Suprapubic skin (tissue), 4 donors: ENCODE measurements at places on chromosomes 5 and 9.
A peak's percentile ranks its signal among the peaks of the same experiment; 100 is the strongest.

DNA sequence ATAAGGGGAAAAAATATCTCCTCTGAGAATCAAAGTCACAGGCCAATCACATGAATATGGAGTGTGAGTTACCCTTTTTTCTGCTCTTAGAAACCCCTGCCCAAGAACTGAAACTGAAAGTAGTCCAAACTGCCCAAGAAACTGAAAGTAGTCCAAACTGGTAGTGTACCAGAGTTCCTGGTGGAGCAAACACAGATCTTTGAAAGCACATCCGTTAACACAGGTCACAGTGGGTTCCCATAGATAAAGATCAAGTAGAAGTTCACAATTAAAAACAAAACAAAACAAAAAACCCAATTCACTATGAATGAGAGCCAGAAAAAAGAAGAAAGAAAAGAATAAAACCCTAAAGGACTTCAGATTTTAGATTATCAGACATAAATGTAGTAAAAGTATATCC lies 332.4 kb upstream of the EFNA5 start:
- no peak for DNase-seq

DNA sequence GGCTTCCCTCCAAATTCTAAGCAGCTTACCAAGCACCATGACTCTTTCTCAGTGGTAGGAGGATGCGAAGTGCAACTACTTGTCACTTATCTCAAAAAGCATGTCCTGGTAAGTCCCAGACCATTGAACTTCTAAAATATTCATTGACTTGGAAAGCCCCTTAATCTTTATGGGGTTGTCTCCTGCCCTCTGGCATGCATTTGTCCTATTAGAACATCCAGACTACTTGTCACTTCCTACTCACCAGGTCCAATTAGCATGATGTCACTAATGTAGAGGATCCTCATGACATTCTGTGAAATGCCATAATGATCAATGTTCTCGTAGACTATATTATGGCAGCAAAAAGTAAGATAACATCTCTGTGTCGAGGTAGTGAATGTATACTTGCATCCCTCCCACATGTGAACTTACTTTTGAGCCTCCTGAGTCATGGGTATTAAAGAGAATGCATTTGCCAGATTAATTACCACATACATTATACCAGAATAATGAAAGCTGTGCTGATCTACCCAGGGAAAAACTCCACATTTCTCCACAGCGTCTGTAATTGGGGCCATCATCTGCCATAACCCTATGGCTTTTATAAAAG lies 63.5 kb upstream of the RAD23B start:
- no peak for DNase-seq

DNA sequence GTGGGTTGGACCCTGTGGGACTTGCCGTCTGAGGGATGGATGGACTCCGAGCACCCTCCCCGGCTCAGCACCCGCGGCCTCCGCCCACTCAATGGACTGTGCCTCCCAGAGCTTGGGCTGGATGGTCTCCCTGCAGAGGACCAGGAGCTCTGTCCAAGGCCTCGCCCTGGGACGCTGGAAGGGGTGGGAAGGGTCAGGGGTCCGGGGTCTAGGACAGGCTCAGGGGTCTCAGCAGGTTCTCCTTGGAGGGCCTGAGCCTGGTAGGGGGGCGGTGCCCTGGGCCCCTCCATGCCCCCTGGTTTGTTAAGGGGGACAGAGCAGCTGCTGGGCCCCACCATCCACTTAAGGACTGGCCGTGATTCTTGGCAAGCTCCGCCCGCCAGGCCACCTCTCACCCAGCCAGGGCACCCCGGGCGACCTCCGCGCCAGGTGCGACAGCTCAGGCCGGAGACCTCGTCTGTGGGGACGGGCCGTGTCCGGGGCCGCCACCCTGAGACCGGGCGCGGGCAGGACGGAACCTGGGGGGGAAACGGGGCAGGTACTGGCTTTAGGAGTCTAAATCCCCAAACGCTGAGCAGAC lies 29.2 kb downstream of the EXOC3 start:
- DNase-seq, result peak; percentile 78

DNA sequence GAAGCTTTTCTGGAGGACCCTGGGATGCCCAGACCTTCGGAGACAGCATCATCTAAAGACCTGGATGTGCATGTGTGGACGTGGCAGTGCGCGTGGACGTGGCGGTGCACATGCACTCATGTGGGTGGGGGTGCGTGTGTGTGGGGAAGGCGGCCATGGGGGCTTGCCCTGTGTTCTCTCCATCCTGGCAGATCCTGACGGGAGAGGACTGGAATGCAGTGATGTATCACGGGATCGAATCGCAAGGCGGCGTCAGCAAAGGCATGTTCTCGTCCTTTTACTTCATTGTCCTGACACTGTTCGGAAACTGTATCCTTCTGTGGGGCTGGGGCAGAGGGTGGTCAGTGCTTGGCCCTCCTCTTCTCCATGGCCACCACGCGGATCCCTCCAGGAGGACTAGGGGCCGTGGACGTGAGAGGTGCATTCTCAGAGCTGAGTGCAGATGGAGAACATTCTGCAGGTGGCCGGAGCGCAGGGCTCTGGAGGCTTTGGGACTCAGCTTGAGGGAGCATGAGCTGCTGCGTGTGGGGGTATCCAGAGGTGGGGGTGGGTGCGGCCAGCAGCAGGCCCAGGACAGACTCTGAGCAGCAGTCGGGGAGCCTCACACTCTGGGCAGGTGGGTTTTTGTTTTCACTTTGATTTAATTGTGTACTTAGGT lies 129.1 kb downstream of the CACNA1B start:
- no peak for DNase-seq

- DNase-seq, result peak; percentile 81
Measured at GRCh38 chr9:107487521-107488374, 1.8 kb downstream of the KLF4 start.

- DNase-seq, result no peak
Measured at GRCh38 chr9:120856700-120857099, 14.0 kb upstream of the PSMD5 start.

DNA sequence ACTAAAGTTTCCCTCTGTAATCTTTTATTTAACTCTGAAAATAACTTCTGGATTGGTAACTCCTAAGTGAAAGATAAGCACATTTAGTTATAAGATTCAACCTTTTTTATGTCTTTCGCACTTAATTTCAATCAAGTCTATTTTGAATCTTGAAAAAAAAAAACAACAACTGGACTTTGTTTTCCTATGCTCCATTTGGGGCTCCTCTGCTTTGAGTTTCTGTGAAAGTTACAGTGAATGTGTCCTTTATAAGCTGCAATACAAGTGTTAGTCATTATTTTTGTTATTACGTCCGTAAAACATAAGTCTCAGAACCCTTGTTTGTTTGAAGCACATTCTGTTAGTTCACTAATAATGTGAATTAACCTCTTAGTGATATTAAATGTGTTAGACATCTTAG lies 276.8 kb downstream of the ADAMTS6 start:
- DNase-seq, result no peak

DNA sequence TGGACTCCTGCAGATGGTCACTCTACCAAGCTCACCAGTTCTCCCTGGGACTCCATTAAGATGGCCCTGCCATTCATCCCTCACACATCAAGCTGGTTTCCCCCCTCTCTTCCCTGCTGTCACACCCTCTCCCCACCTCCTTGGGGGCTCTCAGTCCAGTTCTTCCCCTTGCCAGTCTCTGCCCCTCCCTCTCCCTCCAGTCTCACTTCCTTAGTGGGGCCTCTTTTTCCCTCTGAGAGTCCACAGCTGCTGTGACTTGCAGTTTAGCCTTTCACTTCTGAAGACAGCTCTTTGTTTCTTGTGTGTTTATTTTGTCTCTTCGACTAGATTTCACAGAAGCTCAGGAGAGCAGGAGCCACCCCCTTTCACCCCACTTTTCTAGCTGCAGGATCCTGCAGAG lies 10.5 kb downstream of the DOCK2 start:
- DNase-seq, result no peak

DNA sequence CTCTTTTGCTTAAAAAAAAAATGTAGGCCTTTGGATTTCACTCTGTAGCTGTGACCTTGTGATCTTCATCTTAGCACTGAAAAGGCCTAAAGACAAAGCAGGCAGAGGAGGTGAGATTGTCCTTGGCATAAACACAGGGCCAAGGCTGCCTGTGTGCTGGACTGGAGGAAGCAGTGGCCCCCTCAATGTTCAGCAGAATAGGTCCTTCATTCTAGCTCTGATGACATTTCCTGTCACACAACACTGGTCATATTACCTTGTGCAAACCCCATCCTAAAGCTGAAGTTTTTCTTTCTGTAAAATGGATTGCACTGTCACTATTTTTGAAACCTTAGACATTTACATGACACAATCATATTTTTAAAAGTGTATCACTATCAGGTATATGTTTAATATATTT lies 147.4 kb downstream of the INSYN2B start:
- DNase-seq, result no peak

- no peak for DNase-seq
Measured at GRCh38 chr5:73531356-73531755, 33.1 kb downstream of the BTF3 start.

DNA sequence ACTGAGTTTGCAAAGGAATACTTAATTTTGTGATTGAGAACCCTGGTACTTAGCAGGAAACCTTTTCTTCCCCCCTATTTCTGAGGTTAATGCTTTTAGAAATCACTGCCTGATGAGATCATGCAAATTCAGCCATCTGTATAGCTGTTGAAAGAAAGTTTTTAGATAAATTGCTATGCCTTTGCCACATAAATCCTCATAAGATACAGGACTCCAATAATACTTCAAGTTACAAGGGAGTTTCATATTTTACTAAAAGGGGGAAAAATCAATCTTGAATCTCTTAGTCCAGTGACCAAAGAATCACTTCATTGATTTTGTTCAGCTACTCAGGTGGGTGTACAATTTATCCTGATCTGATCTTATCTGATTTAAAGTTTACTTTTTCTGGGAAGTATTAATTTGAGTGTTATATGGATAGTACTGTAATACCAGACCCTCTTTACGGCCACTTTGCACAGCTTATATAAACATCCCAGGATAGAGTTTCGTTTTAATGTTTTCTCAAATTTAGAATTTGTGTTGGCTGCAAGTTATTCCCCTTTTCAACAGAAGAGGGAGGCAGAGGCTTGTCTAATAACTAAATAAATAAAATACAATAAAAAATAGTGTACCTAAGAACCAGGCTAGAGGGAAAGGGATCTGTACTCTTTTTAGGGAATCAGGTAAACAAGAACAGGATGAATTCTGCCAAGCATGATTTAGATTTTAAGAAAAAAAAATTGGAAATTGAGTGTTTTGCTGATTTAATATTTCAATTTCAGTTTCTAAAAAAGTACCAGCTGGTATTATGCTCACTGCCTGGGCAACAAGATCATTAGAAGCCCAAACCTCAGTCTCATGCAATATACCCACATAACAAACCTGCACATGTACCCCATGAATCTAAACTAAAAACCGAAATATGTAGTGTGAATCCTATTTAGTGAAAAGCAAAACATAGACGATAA lies 69.1 kb downstream of the PSAT1 start:
- no peak for DNase-seq

DNA sequence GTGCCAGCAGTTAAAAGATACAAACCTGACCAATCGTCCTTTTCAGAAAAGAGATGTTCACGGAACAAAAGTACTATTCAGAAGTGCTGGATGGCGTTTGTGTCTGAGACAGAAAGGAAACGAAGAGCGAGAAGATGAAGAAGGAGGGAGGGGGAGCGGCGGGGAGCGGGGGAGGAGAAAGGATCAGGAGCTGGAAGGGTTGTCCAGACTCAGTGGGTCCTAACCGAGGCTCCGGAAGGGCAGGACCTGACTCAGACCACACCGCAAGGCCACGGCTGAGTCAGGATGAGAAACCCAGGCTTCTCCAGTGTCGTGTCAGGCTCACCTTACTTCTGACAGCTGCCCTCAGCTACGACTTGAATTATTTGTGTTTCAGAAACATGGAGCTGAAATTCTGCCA lies 46.2 kb downstream of the PAX5 start:
- no peak for DNase-seq

DNA sequence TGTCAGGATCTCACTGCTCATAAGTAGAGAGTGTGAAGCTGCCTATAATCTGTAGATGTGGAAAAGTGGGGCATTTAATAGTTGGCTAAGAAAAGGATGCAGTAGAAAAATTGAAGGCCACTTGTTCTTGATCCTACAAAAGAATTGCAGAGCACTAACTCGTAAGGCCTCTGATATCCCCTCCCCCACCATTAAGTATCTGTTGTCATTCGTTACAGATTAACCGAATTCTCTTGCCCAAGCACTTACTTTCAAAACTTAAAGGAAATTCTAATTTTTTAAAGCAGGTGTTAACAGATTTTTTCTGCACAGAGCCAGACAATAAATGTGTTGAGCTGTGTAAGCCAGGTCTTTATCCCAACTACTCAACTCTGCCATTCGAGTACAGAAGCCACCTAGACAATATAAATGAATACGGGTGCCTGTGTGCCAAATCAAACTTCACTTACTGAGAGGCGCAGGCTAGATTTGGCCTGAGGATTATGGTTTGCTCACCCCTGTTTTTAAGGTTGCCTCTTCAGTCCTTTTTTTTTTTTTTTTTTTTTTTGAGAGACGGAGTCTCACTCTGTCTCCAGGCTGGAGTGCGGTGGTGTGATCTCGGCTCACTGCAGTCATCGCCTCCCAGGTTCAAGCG lies 234.8 kb downstream of the RFK start:
- DNase-seq, result no peak

- no peak for DNase-seq
Measured at GRCh38 chr9:4986783-4987182, 1.7 kb downstream of the JAK2 start.

- no peak for DNase-seq
Measured at GRCh38 chr5:72651109-72651508, 143.9 kb upstream of the ZNF366 start.

- no peak for DNase-seq
Measured at GRCh38 chr9:109109967-109110328, 9.8 kb downstream of the TMEM245 start.

GRCh38 chr9:1956958-1957357 lies 58.2 kb upstream of the SMARCA2 start:
- DNase-seq, result no peak

DNA sequence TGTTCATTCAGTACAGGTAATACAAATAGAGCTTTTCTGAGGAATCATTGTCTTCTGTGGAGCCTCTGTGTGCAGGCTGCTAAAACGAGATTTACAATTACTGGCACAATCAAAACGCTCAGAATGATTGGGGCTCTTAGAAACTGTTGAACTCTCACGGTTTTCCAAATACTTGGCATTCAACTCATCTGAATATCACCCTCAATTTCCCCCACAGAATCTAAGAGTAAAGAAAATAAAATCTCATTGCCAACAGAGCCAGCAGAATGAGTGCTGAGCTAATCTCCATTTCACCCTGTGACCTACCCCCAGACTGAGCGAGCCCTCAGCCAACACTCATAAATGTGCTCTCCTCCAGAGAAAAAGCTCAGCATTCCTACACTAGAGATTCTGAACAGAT lies 35.3 kb upstream of the TMED7 start:
- DNase-seq, result no peak

DNA sequence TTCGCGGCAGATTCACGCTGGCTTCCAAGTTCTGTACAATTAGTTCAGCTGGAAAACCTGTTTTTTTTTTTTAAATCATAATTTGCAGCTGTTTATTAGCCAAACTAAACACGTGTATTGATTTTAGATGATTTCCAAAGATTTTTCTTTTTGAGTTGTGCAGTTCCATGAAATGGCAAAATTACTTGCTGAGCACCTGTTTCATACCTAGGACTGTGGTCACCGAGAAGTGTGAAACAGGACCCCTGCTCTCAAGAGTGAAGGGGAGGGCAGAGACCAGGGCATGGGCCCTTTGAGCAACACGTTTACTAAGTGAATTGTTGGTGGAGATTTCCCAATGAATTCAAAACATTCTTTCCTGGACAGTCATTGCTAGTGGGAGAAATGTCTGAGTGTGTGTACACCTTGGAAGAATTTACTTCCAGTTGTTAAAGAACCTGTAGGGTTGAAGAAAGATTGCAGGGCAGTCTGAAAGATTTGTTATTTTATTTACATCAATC lies 688 bp downstream of the SNX24 start:
- DNase-seq, result no peak
